ENCODE measurements at places on chromosomes 7 and 10. TPM values are rescaled to one million over a fixed set of nuclear protein-coding genes. Genes with fewer than 3 reads are reported as not detected.

DNA sequence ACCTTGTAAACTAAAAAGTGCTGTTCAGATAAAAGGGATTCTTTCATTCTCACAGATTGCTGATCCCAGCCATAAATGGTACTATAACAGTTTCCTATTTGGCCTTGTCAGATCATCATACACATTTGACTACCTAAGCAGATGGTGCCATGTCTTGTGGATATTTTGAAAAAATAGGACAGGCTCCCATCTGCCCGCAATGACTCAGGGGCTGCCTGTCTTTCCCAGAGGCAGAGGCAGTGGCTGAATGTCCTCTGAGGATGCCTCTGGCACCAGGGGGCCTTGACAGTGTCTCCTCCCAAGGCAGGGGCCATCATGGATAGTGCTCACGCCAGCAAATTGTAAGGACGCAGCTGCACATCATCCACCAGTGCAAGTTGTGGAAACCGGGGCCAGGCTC is 323.0 kb upstream of the PODXL start:
- DNase-seq: no peak

DNA sequence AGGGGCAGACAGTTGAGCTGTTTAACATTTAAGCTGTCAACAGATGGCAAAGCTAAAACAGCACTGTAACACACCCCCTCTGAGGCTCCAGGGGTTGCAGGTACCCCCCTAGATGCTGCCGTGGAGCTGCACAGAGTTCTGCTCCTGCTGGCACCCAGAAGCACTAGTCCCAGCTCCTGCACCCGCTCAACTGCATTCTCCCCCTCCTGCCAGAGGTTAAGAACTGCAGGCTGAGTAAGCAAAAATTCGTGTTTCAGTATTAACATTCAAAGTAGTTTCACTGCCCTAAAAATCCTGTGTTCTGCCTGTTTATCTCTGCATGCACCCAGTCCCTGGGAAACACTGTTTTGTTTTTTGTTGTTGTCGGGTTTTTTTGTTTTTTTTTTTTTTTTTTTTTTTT is 790.8 kb upstream of the KCND2 start:
- no peak for DNase-seq

GRCh38 chr10:89399956-89400355 is 7.5 kb downstream of the IFIT1 start:
- DNase-seq: no peak

DNA sequence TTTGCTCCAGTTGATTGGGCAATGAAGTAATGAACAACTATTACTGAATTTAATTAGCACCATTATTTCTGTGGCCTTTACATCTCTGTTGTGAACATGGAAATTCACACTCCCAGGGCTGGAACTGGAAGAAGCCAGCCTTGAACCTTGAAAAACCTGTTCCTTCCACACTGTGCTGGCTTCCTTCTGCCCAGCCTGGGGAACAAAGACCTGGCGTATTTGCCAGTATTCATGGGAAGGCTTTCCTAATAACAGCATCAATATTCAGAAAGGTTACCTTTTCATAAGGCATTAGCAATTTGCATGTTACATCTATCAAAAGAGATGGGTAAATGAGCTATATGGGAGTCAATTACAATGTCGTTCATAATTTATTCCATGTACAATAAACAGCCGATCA is 1.3 kb downstream of the C10orf90 start:
- no peak for DNase-seq

- no peak for DNase-seq
Measured at GRCh38 chr10:31536302-31536701, 217.3 kb downstream of the ZEB1 start.

Gene MRPS33
- 21.6 TPM for total RNA-seq

Gene FAM24B
- total RNA-seq: 2.9 TPM

Gene OR9A2
- under 0.01 TPM for total RNA-seq

Gene PRKRIP1
- 15.5 TPM for total RNA-seq

Gene NUTM2B
- total RNA-seq: 1.6 TPM

Gene GCK
- total RNA-seq: 6.5 TPM

Gene HMX3
- total RNA-seq: not detected
